Activated CD4-positive, alpha-beta T cell treated with anti-CD3 and anti-CD28 coated beads for 48 hours (primary cell): ENCODE measurements at places on chromosomes 1 and 21.

- DNase-seq, result no peak
Observed at GRCh38 chr1:209800984-209801834, 4.7 kb downstream of the IRF6 start.

GRCh38 chr1:45679123-45679522, 7.2 kb downstream of the GPBP1L1 start:
- no peak for DNase-seq

GRCh38 chr1:228176461-228177182, 11.0 kb downstream of the IBA57 start:
- no peak for DNase-seq

DNA sequence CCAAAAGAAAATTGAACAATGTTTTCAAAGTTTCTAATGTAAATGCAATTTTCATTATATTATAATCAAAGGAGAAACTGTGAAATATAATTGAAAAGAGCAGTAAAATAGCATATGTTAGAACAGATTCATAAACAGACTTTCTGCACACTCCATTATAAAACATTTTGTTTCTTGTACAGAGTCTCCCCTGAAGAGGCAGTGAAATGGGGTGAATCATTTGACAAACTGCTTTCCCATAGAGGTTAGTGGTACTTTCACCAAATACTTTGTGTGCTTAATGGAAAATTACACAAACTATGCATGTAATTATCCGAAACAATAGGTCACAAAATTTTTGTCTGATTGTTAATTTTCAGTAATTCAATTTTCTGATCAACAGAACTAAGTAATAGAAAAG, 1.9 kb downstream of the RGS18 start:
- DNase-seq, result no peak
